Stimulated activated CD4-positive, alpha-beta T cell treated with anti-CD3 and anti-CD28 coated beads, Interleukin-1b, Interleukin-23, amount 100 ng/mL, for 1 hour (primary cell): ENCODE measurements at places on chromosomes 5 and 9.

GRCh38 chr5:111589316-111589715 lies 77.0 kb upstream of the STARD4 start:
- no peak for DNase-seq

DNA sequence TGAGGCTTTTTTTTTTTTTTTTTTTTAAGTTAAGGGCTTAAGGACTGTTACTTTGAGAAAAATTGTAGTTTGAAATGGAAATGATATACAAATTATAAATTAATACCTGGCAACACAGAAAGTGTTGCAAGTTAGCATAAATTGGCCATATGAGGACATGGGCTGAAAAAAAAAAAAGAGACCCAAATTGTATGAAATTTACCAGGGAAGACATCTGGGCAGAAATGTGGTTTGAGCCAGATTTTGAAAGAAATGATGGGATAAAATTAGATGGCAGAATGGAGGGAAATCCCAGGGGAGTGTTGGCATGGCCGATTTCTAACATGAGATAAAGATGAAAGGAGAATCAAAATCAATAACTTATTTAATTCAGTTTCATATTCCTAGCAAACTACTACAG lies 472.1 kb downstream of the CTNND2 start:
- DNase-seq = no peak

- DNase-seq = no peak
Observed at GRCh38 chr5:167509076-167509475, 782.4 kb upstream of the WWC1 start.

DNA sequence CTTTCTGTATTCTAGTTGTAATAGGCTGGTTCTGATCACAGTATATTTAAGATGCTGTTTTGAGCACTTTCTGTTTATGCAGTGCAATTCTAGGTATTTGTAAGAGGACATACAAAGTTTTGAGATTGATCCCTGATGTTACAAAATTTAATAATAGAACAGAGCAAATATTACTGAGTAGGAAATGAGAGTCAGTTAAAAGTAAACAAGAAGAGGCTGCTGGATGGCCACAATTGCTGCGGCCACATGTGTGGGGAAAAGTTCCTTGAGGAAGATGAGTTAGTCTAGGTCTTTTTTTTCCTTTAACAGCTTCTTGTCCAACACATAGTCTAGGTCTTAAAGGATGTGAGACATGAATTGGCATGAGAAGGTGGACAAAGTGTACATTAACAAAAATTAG lies 11.3 kb downstream of the EHMT1 start:
- no peak for DNase-seq
